Kidney tubule cell (primary cell): ENCODE measurements at places on chromosomes 2 and 18.

DNA sequence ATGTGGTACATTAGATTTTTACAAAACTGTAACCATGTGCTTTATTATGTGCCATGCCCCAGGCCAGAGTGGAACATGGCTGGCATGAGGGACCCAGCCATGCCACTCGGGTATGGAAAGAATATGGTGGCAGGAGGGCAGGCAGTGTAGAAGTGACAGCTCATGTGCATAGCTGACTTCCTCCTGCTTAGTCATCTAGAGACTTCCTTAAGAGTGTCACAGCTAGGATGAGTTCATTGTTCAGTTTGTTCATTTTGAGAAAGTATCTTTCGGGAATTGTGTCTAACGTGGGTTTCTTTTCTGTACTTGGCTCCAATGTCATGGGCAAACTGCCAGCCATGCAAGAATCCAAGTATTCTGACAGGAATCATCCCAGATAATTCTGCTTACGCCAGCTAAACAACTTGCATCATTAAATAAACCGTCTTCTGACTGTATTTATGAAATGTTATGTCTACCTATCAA is 94.3 kb upstream of the ITGB6 start:
- DNase-seq, result peak; percentile 79

- DNase-seq, result no peak
These were observed 8.9 kb upstream of the THUMPD2 start for GRCh38 chr2:39787950-39788349.

GRCh38 chr2:102422910-102423309 is at the start of gene IL18RAP:
IL18RAP (plus strand) TSS chr2:102423160; CDS start chr2:102423278, 118 bp downstream.
- no peak for DNase-seq

DNA sequence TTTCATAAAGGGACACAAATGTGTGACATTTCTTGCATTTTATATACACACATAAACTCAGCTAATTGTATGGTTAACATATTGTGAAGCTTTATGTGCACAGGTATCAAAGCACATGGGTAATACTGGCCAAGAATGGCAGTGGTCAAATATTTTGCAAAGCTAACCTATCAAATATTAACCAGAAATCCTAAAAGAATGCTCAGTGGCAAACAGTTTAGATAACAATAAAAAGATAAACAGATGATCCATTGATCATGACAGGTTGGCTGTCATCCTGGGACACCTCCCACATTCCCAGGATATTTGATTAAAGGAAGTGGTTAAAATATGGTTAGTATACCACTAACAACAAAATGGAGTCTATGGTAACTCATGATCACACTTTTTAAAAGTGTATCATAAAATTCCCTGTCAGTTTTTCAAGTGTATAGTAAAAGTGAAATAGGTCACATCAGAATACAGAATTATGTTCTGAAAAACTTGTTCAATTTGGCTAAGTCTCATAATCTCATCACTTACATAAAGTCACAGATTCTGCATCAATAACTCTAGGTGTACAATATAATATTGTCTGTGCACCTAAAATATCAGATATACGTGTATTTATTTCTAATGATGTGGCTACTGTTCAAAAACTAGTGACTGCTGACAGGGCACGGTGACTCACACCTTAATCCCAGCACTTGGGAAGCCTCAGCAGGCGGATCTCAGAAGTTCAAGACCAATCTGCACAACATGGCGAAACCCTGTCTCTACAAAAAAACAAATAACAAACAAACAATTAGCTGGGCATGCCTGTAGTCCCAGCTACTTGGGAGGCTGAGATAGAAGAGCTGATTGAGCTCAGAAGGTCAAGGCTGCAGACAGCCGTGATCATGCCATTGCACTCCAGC is 48.9 kb downstream of the CDH2 start:
- DNase-seq, result peak; percentile 77

DNA sequence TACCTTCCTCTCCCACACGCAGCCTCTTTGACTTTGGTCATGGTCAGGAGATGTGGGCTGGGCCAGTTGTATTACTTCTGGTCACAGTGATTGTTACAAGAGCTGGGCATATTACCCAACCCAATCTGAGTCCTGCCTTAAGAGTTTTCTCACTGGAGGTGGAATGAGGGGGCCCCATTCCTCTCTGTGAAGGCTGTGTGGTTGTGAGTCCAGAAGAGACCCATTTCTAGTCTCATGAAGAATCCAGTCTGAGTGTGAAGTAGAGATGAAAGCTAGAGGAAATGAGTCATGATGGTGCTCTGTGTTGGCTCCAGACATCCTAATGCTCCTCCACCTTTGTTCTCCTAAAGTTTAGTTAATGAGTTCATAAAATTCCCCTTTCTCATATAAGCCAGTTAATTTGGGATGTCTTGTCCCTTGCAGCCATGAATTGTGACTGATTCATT is 50.8 kb upstream of the RASGRP3 start:
- peak; percentile 84 for DNase-seq

DNA sequence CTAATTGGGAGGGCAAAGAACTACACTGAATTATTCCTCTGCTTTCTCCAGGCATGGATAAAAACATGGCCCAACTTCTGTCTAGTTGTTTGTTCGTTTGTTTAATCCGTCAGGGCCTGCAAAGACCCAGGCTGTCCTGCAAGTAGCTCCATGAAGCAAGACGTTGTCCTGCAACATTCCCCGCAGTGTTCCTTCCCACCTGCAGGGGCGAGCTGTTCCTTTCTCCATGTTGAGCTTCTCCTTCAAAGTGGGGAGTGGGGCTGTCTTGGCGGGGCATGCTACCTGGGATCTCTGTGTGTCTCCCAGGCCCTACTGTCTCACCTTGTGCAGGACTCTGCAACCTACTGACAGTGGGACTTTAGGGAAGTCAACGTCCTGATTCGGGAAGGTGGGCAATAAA is 264.0 kb upstream of the SMIM21 start:
- no peak for DNase-seq

DNA sequence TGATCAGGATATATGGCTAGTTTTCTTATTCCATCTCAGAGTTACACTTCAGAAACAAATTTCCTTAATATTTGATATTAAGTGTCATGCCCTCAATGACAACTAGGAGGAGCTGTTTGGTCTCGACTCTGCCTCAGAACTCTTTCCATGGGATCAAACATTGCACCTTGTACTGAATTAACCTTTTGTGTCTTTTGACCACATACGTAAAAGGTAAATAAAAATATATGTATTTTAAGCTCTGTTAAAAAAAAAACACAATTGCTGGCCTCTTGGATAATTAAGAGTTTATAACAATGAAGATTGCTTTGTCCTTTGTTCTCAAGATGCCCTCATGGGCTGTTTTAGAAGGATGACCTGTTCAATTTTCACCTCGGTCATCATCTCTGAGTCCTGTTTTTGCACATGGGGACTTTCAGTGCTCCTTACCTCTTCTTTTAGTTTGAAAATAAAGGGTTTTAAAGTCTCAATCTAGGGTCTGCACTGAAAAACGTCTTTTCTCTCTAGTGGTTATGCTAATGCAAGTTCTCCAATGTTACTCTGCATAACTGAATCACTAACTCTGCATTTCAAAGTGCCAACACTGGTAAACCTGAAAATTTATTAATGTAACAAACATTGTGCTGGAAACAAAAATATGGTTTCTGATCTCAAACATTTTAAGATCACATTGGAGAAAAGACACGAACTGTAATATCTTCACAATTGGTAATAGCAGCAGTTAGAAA is 18.8 kb upstream of the FN1 start:
- peak; percentile 54 for DNase-seq

DNA sequence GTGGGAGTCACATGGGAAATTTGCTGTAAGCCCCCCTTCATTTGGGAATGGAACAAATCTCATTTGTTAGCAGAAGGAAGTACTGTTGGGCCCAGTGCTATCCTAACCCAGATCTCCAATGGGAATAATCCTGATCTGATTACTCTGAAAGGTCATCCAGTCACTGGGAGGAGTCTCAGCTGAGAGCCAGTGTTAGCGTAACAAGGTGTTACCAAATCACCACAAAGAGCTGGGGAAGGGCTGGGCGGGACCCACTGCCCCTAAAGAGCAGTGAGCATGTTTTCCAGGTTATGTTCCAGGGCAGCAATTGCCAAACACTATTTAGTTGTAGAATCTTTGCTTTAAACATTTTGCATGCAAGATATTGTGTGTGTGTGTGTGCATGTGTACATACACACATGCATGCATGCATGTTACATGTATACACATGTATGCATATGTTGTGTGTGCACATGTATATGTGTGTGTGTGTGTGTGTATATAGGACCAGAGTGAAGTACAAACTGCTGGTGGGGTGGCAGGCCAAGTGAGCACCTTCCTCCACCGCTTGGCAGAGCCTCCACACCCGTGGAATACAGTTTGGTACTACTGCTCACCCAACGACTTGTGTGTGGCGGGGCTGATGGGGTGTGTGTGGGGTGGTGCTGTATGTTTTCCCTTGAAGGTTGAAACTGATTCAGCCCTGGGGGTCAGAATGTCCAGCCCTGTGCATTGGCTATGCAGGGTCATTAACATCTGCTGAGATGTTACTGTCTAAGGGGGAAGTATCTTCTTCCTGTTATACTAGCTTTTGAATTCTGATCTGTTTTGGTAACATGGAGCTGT is 15.2 kb downstream of the INPP5D start:
- no peak for DNase-seq

- peak; percentile 52 for DNase-seq
These were observed 6.6 kb upstream of the CDH2 start for GRCh38 chr18:28183418-28184078.

- DNase-seq, result peak; percentile 85
These were observed 66.3 kb downstream of the LIPG start for GRCh38 chr18:49628119-49628518.

- DNase-seq, result no peak
These were observed 865.6 kb upstream of the ID2 start for GRCh38 chr2:7816233-7816632.

DNA sequence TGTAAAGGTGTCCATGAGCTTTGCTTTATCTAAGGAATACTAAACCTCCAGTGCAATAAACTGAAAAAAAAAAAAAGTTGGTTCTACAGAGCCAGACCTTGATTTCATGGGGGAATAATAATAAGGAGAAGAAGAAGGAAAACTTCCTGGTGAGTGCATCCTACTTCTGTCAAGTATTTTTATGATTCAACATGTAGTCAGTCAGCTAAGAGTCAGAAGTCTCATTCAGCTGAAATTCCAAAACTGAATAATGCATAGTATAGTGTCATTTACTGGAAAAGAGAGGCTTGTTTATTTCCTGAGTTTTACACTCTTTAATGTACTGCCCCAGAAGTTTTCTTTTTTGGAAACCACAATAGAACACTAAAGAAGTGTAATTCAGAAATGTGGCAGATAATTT is 77.8 kb upstream of the TACR1 start:
- peak; percentile 72 for DNase-seq

DNA sequence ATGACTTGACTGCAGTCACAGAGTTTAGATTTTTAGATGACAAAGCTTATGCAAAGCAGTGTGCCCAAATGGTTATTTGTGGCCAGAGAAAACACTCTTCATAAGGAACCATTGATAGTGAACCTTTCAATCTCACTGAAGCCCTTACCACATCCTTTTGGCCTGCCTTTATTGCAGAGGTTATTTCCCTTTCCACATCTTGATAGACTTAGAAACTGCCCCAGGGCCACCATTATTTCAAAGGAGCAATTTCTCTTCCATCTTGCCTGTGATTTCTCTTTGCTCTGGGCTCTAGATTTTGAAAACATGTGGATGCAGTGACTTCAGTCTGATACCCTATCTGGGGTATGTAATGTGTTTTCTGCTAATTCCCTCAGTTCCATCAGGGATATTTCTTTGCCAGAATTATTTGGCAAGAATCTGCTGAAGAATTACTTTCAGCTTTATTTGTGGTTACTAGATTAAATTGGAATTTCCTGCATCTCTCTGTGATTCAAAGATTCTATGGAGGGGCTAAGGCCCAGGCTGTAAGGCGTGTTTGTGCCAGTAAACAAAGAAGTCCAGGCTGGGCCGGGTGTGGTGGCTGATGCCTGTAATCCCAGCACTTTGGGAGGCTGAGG is 51.0 kb downstream of the MOGAT1 start:
- no peak for DNase-seq

DNA sequence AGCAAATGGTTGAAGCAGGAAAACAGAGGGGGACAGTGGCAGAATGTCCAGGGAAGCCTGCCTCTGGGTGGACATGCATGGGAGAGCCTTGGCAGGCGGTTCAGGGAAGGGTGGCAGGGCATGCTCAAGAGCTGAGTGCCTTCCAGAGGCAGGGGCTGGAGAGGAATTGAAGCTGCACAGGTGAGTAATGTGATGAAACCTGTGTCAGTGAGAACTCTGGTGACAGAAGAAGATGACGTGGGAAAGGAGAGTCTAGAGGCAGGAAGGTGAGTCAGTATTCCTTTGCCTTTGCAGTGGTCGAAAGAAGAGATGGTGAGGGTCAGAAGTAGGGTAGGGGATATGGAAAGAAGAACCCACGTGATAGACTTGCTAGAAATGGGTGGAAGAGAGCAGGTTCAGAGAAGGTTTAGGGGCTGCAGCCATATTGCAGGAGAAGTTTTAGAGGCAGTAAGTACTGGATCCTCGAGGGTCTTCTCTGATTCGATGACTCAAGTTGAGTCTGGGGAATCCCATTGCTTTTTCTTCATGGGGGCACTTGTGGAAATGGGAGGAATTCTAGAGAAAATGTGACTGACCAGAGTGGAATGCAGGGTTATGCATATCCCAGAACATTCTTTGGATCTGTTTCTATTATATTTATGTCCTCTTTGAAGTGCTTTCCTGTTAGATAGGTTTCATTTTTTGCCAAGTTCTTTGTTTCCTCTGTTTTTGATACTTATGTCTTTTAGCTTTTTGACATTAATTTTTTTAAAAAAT is 37.4 kb downstream of the TMEM87B start:
- DNase-seq, result peak; percentile 87

GRCh38 chr2:171602352-171602751 is 80.1 kb downstream of the CYBRD1 start:
- DNase-seq, result no peak

- DNase-seq, result no peak
These were observed 7.0 kb downstream of the XIRP2 start for GRCh38 chr2:166895243-166895642.

DNA sequence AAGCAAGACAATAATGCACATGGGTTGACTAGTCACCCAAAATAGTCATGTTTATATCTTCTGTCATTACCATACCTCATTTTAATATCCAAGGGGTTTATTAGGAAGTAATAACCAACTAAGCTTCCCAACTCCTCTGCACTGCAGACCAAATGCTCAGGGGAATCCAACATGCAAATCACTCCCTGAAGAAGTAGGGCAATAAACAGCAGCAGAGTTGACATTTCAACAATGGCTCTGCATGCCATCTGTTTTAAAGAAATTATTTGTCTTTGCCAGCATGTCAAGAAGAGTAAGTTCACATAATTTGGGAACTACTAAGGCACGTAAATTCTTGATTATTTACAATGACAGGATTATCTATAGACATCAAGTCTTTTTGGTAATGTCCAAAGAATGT is 84.4 kb upstream of the LYPD1 start:
- no peak for DNase-seq

GRCh38 chr2:25473758-25474340 is 132.1 kb upstream of the DNMT3A start:
- peak; percentile 74 for DNase-seq

- peak; percentile 1 for DNase-seq
These were observed 410.3 kb downstream of the LRATD1 start for GRCh38 chr2:15042801-15043217.
